ENCODE measurements at places on chromosomes 5 and 9.
A peak's percentile ranks its signal among the peaks of the same experiment; 100 is the strongest.

DNA sequence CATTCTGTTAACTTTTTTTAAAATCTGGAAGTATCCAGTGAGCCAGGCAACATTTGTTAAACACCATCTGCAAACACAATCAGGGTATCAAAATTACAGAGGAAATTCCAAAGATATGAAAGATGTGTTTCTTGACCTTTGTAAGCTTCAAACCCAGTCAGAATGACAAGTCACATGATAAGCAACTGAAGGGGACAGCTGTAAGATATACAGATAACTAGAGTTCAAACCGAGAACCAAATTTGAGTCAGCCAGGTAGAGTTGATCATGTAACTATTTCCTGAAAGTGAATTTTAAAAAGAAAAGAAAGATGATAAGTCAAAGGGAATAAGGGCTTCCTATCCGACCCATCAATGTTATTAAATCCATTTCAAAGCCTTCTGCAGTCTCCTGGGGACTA, 196.2 kb downstream of the DEPDC1B start:
- DNase-seq, result no peak

GRCh38 chr5:57569601-57570000, 87.0 kb upstream of the ACTBL2 start:
- no peak for DNase-seq

- no peak for DNase-seq
These were observed 784 bp upstream of the MSANTD3 start for GRCh38 chr9:100426189-100426529.

GRCh38 chr9:69131682-69132081, 42.4 kb upstream of the TJP2 start:
- DNase-seq, result no peak

DNA sequence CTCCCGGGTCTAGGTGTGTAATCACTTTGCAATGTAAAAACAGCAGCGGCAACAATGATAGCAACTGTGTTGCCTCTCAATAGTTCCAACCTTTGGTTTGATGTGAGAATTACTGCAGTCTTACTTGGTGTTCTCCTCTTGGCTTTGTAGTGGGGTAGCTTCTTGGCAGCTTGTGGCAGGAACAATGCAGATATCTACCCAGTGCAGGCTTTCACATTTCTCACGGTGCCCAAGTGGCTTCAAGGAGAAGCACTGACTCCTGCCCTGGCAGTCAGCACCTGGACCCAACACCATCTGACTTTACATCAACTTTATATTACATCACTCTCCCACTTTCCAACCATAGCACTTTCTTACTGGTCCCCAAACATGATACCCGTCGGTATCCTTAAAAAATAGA, 28.4 kb upstream of the TIFAB start:
- no peak for DNase-seq

GRCh38 chr9:127066060-127066850, 56.2 kb downstream of the ANGPTL2 start:
- DNase-seq, result no peak

DNA sequence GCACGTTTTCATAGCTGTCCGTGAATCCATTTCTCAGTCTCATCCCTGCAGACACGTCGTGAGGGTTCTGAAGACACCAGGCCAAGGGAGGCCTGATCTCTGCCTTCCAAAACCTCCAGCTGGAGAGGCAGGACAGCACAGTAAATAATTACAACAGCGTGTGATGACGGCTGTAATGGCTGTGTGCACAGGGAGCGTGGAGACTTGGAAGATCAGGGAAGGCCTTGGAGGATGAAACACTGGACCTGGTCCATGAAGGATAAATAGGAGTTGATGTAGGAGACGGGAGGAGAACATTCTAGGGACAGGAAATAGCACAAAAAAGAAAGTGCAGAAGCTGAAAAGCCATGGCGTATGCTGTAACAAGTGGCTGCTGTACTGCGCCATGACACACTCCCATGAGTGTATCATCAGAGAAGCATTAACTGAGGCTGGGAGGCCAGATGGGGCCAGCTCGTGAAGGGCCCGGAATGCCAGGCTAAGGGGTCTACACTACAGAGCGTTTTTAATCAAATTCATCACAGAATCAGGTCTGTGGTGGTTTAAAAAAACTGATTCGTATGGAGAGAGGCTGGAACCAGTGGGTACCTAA, 97.2 kb downstream of the CRB2 start:
- no peak for DNase-seq

DNA sequence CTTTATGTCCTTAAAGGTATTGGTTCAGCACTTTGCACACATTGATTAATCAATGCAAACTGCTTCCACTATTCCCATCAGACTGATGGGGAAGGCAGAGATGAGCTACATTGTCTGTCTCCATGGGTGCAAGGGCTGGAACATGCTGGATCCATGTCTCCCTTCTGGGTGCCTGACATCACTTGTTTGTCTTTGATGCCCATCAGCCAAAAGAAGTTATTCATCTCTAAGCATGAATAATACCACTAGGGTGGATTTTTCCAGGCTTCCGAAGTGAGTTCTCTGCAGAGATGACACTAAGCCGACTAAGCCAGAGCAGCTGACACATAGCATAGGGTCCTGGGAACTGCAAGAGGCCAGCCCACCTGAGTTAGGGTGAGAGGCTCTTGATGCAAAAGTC, 8.7 kb downstream of the FGF1 start:
- no peak for DNase-seq

GRCh38 chr5:10199692-10200091, 50.0 kb downstream of the ATPSCKMT start:
- no peak for DNase-seq

GRCh38 chr5:96088706-96089498, 127.3 kb upstream of the ELL2 start:
- DNase-seq, result no peak

DNA sequence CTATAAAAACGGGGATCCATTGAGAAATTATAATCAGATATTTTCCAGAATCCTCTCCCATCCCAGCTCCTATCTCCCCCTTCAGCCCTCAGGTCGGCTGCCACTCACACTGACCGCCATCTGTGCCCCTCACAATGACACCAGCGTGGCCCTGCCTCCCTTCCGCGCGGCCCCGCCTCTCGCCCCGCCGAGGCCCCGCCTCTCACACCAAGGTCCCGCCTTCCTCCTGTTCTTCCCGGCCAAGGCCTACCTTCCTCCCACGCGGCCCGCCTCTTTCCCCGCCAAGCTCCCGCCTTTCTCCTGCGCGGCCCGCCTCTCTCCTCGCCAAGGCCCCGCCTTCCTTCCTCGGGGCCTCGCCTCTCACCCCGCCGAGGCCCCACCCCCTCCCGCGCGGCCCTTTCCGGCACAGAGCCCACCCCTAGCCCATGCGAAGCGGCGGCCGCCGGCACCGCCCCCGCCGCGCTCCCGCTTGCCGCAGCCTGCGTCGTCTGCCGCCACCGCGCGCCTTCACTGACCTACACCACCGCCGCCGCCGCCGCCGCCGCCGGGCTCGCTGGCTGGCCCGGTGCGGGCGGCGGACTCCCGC, at the start of gene DNAJC21:
Gene DNAJC21, plus strand, starts transcription at position 426 of the 586 bp plus-strand sequence. CDS start 261 bp downstream, outside the sequence.
- DNase-seq, result peak; percentile 98
